ENCODE measurements at places on chromosomes 12 and 14.

DNA sequence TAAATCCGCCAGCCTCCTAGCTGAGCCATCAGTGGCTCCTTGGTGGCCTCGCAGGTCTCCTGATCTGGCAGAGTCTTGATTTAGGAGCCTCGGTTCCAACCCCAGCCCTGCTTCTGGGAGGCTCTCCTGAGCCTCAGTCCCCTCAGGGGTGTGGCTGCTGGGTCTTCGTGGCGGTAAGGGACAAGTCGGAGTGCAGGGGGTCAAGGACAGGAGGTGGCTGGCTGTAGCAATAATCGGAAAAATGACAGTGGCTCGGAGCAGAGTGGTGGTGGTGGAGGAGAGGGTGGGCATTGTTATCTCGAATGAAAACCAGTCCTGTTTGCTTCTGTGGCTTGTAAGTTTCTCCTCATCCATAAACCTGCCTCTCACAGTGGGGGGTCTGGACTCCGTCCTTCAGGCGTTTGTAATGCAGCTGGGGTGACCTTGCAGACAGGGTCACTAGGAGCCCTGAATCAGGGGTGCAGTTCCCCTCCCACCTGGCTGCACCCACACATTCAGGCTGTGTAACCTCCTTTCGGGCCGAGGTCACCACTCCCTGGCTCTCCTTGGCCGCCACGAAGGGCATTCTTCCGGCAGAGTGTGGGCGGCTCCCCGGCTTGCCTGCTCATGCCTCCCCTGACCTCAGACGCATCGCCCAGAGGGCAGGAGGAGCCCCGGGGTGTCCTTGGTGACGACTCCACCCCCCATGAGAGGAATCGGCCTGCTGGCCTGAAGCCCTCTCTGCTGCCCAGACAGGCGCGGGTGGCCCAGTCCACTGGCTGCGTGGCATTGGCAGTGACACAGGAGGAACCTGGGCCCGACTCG is 8.1 kb downstream of the BCL7A start:
- DNase-seq = no peak

DNA sequence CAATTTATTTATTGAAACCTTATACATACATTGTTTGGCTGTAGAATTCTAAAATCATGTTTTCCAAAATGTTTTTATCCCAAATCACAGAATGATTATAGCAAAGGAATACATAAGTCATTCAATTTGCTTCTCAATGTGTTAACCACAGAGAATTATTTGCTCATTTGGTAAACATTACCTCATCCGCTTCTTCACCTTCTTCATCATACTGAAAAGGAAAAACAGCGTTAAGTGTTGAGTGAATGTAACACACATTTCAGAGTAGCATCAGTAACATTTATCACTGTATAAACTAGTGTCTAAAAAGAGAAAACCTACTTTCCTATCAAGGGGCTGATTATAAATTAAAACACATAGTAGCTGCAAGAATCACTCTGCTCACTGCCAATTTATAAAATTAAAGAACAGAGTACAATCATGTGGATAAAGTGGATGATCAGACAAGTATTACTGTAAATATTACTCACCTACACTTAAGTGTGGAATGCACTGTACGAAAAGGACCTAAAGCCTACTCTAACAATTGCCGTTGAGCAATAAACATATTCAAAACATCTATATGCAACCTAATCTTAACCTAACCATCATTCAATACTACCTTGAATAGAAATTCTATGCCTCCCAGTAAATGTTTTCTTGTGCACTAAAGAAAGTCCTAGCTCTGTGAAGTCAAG is 18.1 kb upstream of the PHLDA1 start:
- DNase-seq = no peak

- DNase-seq = peak; percentile 59
Observed at GRCh38 chr12:52582971-52583456, 9.4 kb upstream of the KRT74 start.

GRCh38 chr12:31584782-31585181 is 6.2 kb downstream of the DENND5B start:
- DNase-seq = no peak

- no peak for DNase-seq
Observed at GRCh38 chr12:9792185-9792900, 31.6 kb upstream of the CD69 start.

- no peak for DNase-seq
Observed at GRCh38 chr14:22597771-22598098, 365 bp upstream of the ABHD4 start.

DNA sequence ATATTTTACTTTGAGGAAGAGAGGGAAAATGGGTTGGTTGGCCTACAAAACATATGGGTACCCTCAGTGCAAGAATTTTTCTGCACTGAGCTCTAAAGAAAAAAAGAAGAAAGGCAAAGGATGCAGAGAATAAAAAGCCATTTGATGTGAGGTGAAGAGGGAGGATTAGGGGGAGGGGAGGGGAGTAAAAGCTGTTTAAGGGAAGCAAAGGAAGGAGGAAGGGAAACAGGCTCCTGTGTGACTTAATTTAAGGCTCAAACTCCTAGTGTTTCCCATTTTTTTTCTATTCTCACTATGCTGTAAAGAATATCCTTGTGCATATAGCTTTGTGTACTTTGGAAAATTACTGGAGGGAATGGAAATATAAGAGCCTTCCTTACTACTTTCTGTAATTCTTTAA is 78.7 kb downstream of the NKX2-1 start:
- DNase-seq = no peak

- DNase-seq = no peak
Observed at GRCh38 chr12:18580706-18581105, 157.1 kb downstream of the PLCZ1 start.

DNA sequence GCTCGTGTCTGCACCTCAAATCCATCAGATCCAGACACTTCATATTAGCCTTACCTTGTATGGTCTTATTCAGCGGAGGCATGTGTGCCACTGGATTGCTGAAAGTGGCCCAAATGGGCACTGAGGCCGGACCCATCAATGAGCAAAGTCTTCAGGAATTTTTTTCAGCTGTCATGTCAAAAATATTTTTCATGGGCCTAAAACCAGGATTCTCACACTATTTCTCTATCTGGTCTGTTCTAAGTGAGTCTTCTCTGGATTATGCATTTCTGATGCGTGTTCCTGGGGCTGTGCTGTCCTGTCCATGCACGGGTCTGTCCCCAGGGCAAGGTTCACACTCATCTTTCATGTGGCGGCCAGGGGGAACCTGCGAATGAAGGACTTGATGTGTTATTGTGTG is 94.6 kb downstream of the KCNA5 start:
- DNase-seq = no peak

DNA sequence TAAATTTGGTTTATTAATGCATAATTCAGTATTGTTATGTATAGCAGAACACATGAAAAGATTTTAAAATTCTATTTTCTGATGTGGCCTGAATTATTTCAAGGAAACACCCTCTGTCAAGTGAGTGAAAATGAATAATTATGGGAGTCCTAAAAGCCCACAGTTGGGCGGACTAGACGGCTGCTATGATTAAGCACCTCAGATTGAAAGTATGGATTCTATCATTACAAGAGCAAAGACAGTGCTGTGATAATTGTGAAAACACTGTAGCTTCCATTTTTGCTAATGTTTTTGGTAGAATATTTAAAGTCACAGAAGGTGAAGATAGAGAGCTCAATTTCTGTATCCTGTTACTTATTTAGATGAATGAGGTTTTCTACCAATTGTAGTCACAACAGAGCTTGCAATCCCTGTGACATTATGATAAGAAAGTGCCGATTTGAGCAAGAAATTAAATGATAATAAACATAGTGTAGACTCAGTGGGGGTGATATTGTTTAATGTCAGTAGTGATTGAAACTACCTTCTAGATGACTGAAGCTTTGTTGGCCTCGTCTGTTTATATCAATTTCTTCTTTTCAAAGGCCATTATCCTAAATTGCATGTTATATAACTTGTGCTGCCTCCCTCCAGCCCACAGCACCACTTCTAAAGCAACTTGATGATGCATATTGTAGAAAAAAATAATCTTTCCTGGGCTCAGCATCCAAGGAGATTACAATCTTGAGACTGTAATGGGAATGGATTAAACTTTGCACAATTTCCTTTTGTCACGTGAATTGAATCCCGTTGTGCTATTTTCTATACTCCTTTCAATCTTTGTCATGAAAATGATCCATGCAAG is 359.8 kb downstream of the BTG1 start:
- DNase-seq = no peak

- no peak for DNase-seq
Observed at GRCh38 chr12:111773801-111774551, 7.2 kb downstream of the ALDH2 start.

GRCh38 chr12:123006977-123007376 is 26.5 kb downstream of the ARL6IP4 start:
- no peak for DNase-seq

- no peak for DNase-seq
Observed at GRCh38 chr14:99566009-99566389, 38.0 kb downstream of the CCDC85C start.

DNA sequence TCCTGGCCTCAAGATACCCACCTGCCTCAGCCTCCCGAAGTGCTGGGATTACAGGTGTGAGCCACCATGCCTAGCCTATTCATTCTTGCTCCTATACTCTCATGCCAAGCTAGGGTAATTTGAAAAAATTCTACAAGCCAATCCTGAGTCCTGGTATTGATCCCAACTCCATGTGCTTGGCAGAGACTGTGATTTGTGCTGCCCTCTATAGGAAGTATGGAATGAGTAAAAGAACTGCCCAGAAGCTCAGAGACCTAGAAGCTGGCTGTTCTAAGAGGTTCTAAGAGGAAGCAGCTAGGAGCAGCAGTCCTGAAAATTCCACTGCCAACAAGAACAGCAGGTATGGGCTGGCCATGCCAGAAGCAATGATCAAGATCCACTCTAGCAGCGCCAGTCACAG is 402.5 kb downstream of the PCNX1 start:
- DNase-seq = no peak

DNA sequence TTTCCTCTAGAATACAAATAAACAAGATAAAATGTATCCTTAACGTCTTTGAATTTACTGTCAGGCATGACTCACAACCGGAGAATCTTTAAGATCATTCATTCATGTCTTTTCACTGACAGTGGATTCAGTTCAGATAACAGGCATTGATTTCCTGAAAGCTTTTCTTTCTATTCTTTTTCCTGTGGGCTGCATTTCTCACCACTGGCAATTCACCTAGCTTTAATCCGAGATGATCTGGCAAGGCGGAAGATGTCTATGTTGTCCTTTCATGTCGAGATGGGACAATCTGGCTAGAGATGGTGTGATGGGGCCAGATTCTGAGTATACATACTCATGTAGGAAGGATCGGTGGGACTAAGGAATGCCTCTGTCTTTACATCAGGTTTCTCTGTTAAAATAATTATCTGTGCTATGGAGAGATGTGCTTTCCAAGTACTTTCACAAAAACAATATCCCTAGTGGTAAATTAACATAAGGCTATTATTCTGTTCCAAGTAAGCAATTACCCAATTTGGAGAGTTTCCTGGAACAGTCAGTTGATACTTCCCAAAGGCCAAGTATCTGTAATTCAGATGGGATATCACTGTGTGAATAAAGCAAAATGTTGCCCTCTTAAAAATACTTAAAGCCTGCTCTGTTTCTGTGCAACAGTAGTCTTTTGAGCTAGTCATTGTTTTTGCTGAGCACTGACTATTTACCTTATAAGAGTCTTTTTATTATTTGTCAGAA is 17.8 kb downstream of the ACSS3 start:
- DNase-seq = no peak

DNA sequence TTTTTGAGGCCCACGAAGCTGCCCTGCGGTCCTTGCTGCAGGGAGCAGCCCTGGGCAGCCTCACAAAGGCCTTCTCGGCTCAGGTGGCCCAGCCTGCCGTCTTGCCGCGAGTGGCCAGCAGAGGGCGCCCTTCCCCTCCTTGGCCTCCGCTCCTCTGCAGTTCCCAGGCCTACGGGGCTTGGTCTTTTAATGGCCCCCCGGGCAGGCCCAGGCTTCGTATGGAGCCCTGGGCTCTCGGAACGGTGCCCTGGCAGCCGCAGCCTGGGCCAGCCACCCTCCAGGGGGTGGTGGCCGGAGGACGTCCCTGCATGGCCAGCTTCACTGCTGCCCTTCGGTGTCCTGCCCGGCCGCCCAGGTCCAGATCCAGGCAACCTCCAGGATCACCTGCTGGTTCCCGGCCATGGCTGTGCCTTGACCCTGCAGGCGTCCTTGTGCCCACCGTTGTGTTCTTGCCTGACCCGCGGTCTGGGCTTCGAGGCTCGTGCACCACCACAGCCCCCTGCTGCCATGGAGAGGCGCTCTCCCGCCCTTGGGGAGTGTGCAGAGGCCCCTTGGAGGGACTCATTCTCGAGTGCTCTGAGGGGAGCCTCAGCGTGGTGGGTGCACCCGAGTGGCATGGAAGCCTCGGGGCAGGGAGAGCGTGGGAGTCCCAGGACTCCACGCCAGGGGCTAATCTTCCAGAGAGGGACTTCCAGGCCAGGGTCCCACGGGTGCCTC is 9.4 kb downstream of the ASPG start:
- peak; percentile 62 for DNase-seq

DNA sequence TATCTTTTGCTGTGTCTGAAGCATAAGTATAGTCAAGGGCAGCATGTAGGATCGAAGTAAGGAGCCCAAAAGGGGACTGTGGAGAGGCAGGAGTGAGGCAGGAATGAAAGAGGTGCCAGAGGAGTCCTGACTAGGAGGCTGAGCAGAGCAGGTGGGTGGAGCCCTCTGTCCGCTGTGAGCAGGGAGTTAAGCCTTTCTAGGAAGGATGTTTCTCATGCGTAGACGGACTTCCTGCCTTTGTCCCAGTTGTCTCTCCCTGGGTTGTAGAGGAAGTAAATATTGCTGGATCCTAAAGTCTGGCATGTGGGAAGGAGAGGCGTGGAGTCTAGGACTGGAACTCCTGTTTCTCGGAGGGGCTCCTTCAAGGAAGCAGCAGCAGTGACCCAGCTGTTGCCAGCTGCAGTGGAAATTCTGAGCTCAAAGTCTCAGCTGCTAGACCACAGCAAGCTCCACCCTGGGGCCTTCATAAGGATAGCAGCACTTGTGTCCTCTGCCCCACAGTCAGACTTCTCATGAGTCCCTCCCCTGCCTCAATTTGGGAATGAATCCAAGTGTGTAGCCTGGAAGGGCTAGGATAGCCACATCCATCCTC is 44.0 kb downstream of the RBMS2 start:
- no peak for DNase-seq

GRCh38 chr12:15839041-15839440 is 43.1 kb upstream of the STRAP start:
- no peak for DNase-seq

- no peak for DNase-seq
Observed at GRCh38 chr14:65802196-65802595, 389.7 kb downstream of the FUT8 start.
